Dermis lymphatic vessel endothelial cell (primary cell): ENCODE measurements at places on chromosomes 16 and 17. TPM values are rescaled to one million over a fixed set of nuclear protein-coding genes. Genes with fewer than 3 reads are reported as not detected.

The OR1E2 gene
- total RNA-seq, result not detected in 2 replicates

The UBE2Z gene
- total RNA-seq, result 51.0 and 57.2 TPM in 2 replicates

The CCL7 gene
- total RNA-seq, result 0.09 TPM in 1 of 2 replicates, not detected in the other

The SPECC1 gene
- total RNA-seq, result 0.43 and 0.60 TPM in 2 replicates

The ZNF385C gene
- total RNA-seq, result not detected in 2 replicates

The TSNAXIP1 gene
- total RNA-seq, result 0.26 and 0.76 TPM in 2 replicates

The TMEM114 gene
- total RNA-seq, result not detected in 2 replicates

The SLC47A1 gene
- total RNA-seq, result 0.22 and 0.34 TPM in 2 replicates

The KCNG4 gene
- not detected in 2 replicates for total RNA-seq

The FA2H gene
- not detected in 2 replicates for total RNA-seq

The TAT gene
- total RNA-seq, result not detected in 2 replicates

The MFSD6L gene
- not detected in 2 replicates for total RNA-seq

The LPO gene
- total RNA-seq, result under 0.01 TPM in 1 of 2 replicates, not detected in the other

The CCL17 gene
- not detected in 2 replicates for total RNA-seq

The FBXO39 gene
- 14.4 and 24.9 TPM in 2 replicates for total RNA-seq

The PPP1R27 gene
- not detected in 2 replicates for total RNA-seq

The G6PC1 gene
- not detected in 2 replicates for total RNA-seq

The SPATA20 gene
- 21.6 and 31.0 TPM in 2 replicates for total RNA-seq

The MYLK3 gene
- total RNA-seq, result 0.09 and 0.11 TPM in 2 replicates

The SLFN14 gene
- not detected in 2 replicates for total RNA-seq

The IGSF6 gene
- total RNA-seq, result not detected in 2 replicates

The FBXL16 gene
- under 0.01 and 0.09 TPM in 2 replicates for total RNA-seq

The ICAM2 gene
- total RNA-seq, result 99.0 and 162 TPM in 2 replicates

The CCL1 gene
- not detected in 2 replicates for total RNA-seq

The KRT31 gene
- not detected in 2 replicates for total RNA-seq

The ZC3H18 gene
- 7.5 and 8.7 TPM in 2 replicates for total RNA-seq

The UBALD1 gene
- 4.6 and 6.1 TPM in 2 replicates for total RNA-seq

The KRTAP4-12 gene
- total RNA-seq, result not detected in 2 replicates

The TEKT1 gene
- total RNA-seq, result 0.11 TPM in 1 of 2 replicates, not detected in the other

The KRT27 gene
- not detected in 2 replicates for total RNA-seq

The SLC35G6 gene
- not detected in 2 replicates for total RNA-seq

The ADORA2B gene
- 2.5 and 5.5 TPM in 2 replicates for total RNA-seq

The TMEM11 gene
- total RNA-seq, result 16.1 and 17.9 TPM in 2 replicates

The AURKB gene
- 5.9 and 6.2 TPM in 2 replicates for total RNA-seq

The VASN gene
- 0.95 and 1.1 TPM in 2 replicates for total RNA-seq

The TP53TG3D gene
- 0.09 and 0.11 TPM in 2 replicates for total RNA-seq

The SHISA6 gene
- total RNA-seq, result not detected in 2 replicates

The TCF25 gene
- 129 and 143 TPM in 2 replicates for total RNA-seq
